ENCODE measurements at places on chromosomes 1 and 21.

GRCh38 chr1:205532996-205533735 lies 28.7 kb downstream of the CDK18 start:
- DNase-seq: no peak

DNA sequence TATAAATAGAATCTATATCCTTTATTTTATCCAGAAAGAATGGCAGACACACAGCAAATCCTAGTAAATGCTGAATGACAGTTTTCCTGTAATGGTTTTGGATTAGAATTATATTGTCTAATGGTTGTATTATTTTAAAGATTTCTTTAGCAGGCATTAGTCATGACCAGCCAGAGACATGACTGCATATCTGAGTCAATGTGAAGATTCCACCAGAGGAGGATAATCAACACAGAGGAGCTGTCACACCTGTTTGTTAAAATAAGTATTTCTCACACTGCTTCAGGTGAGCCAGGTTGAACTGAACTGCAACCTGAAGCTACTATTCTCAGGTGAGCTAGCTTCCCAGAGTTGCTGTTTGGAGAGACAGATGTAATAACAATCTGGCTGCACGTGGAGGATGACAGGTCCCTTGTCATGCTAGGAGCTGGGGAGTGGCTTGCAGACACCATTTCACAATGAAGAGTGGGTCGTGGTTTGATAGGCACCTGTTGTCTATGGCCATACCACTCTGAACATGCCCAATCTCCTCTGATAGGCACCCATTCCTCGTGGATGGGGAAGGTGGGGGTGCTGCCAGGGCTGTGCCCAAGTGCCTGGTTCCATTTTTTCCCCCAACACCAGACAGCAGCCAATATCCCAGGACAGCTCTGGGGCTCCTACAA lies 94.3 kb downstream of the KCNJ6 start:
- no peak for DNase-seq

GRCh38 chr1:153649137-153649862 lies 9.2 kb upstream of the SNAPIN start:
- DNase-seq: no peak

GRCh38 chr1:76682138-76682537 lies 185.1 kb upstream of the ST6GALNAC5 start:
- DNase-seq: no peak

- DNase-seq: no peak
These were observed 30.6 kb downstream of the ZC3H11B start for GRCh38 chr1:219582296-219582695.

DNA sequence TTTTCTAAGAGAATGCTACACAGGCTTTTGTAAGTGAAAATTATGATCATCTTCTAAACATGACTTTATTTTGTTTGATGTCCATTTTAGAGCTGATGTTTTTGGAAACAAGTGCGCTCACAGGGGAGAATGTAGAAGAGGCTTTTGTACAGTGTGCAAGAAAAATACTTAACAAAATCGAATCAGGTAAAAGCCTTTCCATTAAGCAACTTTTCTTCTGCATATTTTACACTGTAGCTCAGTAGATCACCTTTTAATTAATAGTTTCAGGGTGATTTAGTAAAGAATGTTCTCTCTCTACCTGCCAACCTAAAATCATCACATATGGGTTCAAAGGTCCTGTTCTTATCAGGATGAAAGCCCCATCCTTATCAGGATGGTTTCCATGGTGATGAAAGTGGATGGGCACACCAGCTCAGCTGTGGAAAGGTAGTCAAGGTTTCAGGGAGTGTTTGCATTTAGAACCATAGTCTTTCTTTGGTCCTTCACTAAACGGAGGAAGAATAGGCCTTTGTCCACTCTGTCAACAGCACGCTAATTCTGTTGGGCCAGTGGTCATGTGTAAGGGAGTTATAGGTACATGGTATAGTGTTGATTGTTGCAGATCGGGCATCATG lies 28.1 kb downstream of the RAB4A start:
- peak; percentile 68 for DNase-seq

GRCh38 chr21:18477043-18477442 lies 73.5 kb upstream of the TMPRSS15 start:
- no peak for DNase-seq

GRCh38 chr21:42255825-42256224 lies 36.9 kb downstream of the ABCG1 start:
- no peak for DNase-seq

- no peak for DNase-seq
These were observed 334.7 kb upstream of the PRMT6 start for GRCh38 chr1:106721790-106722189.

DNA sequence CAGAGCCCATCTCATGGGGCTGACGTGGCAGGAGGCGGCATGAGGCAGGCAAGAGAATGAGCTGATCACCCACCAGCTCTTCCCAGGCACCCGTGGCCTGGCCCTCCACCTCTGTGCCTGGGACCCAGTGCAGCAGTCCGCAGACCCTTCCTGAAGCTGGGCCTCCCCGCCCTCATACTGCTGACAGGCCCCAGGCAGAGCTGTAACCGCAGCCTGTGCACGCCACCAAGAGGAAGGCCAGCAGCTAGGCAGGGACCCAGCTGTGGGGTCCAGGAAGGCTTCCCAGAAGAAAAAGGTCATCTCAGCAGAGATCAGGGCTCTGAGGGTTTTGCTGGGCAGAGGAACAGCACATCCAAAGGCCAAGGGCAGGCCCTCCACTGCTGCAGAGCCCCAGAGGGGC lies 9.8 kb upstream of the MTFR1L start:
- no peak for DNase-seq

DNA sequence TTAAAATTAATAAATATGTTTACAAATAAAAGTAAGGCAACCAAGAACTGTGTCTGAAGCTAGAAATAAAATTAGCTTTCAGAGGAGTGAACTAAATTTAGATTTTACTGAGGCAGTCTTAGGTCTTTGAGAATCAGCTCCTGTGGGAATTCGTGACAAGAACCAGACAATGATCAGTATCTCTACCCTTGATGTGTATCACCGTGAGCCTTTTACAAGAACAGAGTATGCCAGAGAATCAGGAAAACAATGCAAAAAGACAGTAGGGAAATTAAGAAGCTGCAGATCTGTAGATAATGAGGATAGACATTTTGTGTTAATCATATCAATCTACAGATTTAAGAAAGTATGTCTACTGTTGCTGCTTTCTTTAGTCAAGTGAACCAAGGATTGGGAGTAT lies 351.0 kb downstream of the COL11A1 start:
- DNase-seq: no peak

DNA sequence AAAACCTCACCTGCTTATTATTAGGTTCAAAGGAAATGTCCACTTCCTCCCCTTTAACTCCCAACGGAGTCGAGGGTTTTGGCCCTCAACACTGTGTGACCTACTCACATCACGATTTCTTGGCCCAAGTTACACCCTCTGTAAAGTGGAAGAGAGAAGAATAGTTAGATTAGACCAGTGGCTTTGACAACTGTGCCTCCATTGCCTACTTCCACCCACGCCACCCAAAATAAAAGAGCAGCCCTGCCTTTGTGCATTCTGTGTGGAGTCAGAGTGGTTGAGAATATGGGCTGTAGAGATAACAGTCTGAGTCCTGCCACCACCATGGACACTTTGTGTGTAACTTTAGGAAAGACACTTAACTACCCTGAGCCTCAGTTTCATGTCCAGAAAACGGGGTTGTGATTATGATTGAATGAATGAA lies 4.1 kb upstream of the HDGF start:
- DNase-seq: no peak

DNA sequence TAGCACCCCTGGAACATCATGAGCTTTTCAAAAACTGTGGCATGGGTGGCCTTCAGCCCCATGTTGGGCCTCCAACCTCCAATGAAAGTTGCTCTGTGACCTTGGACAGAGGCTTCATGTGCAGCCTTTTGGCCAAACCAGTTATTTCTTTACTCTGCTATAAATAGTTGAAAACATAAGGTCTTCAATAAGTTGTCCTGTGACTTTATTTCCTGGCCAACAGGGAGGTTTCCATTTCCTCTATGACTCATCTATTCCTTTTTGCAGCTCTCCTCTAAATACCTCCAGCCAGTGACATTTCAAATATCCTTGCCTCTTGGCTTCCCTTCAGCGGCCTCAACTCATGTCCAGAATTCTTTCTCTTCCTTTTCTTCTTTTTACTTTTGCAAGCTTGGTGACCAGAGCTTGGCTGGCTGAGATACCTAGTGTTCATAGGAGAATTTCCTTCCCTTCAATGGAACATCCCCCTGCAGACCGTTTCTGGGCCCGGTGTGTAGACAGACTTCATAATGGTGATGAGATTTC lies 22.7 kb upstream of the TRIM67 start:
- DNase-seq: no peak

- no peak for DNase-seq
These were observed 221.9 kb downstream of the MRPL39 start for GRCh38 chr21:25385341-25385740.

GRCh38 chr21:16532840-16533239 lies 803.1 kb downstream of the USP25 start:
- DNase-seq: no peak

DNA sequence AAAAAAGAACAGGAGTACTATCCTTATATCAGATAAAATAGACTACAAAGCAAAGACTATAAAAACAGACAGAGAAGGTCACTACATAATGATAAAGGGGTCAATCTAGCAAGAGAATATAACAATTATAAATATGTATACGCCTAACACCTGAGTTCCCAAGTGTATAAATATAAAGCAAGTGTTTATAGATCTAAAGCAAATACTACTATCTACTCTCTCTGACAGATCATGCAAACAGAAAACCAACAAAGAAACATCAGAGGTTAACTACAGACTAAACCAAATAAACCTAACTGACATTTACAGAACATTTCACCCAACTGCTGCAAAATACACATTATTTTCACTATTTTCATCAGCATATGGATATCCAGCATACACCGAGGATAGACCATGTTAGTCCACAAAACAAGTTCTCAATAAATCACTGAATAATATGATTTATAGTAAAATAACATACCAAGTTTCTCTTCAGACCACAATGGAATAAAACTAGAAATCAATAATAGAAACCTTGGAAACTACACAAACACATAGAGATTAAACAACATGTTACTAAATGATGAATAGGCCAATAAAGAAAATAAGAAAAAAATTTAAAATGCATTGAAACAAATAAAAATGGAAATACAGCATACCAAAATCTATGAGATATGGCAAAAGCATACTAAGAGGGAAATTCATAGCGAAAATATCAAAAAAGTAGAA lies 22.7 kb downstream of the UCHL5 start:
- DNase-seq: no peak

GRCh38 chr1:165531021-165531420 lies 12.8 kb upstream of the LRRC52 start:
- peak; percentile 75 for DNase-seq

DNA sequence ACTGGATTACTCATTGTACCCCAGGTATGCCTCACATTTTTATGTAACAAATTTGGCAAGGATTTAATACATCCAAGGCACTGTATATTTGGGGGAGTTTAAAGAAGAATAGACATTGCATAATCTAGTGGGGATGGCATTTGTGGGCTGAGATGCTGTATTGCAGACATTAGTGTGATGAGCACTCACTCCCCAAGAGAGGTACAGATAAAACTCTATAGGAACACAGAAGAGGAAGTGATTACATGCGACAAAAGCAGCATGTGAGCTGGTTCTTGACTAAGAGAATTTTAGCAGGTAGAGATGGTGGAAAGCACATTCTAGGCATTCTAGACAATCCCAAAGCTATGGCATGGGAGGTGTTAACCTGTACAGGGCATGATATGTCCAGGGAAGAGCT lies 24.2 kb upstream of the CDC14A start:
- DNase-seq: no peak

DNA sequence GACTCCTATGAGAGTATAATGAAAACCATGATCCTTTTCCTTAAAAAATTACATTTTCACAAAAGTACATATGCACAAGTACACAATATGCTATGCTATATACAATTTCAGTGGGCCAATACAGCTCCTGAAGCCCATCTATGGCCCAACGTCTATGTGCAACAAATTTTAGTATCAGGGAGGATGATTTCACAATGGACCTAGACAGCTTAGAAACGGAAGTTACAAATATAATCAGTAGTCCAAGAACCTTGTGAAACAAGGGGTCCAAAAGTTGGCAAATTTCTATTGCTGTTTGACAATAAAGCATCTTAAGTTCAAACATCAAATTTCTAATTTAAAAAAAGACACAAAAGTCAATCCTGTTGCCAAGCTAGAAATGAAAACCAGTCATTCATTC lies 87.0 kb downstream of the DPYD start:
- no peak for DNase-seq

DNA sequence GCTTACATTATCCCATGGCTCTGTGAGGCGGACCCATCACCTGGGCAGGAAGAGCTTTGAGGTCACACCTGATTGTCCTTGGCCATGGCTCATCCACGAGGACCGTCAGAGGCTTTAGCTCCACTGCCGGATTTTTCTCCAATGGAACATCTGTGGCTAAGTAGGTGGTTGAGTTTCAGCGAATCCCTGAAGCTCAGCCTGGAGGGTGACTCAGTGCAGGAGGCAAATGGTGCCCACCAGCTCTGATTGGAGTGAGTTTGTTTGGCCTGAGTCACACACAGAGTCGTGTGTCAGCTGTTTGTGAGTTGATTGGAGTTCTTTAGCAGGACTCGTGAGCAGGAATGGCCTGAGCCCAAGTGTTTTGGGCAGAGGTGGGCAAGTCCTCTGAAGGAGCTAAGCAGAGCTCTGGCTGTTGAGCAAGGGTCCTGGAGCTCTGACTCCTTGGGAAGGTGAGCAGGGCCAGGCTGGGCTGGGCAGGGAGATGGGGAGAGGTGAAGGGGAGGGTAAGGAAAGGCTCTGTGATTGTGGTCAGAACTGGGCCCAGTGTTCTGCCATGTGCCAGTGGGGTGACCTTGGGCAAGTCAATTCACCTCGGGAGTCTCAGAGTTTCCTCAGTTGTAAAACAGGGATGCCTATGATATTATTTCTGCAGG lies 2.0 kb downstream of the SLC6A17 start:
- DNase-seq: no peak

- no peak for DNase-seq
These were observed 6.3 kb upstream of the CHI3L2 start for GRCh38 chr1:111221276-111221632.

GRCh38 chr1:45493116-45493697 lies 2.2 kb upstream of the TESK2 start:
- DNase-seq: no peak

DNA sequence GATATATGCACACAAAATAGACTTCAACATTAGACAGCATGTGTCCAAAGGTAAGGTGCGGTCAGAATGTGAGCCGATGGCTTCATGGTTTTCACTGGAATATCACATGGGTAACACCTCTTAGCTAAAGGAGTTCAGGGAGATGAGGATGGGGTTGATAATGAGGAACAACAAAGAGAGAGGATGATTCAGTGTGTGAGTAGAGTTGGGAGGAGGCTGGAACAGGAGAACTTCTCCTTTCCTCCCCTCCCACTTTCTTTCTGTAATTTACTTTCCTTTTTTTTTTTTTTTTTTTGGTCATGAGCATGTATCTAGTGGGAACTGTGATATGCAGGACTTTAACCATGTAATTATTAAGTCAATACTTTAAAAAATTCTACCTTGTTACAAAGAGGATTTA lies 99.4 kb downstream of the FASLG start:
- no peak for DNase-seq

GRCh38 chr1:174968750-174969244 lies 30.9 kb upstream of the CACYBP start:
- no peak for DNase-seq

GRCh38 chr21:20519076-20519475 lies 479.1 kb upstream of the NCAM2 start:
- no peak for DNase-seq
